ENCODE measurements at places on chromosomes 3 and 15.

GRCh38 chr3:2511356-2511755, 412.7 kb downstream of the CNTN4 start:
- peak; percentile 86 for DNase-seq

DNA sequence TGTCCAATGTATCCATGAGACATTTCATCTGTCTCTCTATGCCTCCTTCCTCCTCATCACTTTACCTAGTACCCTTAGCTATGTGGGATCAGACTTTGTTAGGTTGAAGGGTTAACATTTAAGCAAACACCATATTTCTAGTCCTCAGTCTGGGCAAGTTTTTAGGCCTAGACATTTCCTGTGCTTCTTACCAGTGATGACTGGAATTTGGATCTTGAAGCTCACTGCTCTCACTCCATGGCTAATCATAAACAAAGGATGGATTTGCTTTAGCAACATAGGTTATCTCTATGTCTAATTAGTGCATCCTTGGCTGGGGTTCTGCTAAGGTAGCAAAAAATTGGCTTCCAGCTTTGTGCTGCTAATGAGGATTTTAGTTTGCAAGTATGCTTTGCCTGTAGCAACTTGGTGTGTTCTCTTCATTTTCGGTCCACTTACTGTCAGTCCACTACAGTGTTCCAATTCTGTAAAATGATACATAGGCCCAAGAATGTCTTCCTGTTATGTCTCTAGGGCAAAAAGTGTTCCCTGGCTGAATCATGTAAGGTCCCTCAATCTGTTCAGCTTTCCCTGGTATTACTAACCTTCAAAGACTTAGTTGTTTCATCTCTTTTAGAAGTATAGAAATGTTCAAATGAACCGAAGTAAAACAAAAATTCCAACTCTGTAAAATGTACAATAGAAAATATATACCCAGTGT, 615.4 kb downstream of the CADM2 start:
- DNase-seq, result no peak

- no peak for DNase-seq
Measured at GRCh38 chr3:77524946-77525682, 485.2 kb downstream of the ROBO2 start.

DNA sequence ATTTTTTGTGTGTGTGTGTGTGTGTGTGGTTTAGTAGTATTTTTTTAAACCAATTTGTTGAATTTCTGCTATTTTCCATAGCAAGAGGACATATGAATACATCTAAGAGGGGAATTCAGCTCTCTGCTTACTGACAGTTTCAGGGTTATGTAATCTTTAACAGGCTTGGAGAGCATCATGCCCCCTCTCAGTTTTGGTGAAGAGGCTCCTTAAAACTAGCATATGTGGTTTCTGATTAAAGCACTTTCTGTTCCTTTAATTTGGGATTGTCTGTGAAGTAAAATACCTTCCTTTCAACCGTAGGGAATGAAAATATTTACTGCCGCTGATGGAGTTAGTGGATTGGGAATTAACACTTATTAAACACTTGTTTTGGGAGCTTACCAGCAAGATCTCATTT, 19.4 kb upstream of the NFKBIZ start:
- DNase-seq, result no peak

DNA sequence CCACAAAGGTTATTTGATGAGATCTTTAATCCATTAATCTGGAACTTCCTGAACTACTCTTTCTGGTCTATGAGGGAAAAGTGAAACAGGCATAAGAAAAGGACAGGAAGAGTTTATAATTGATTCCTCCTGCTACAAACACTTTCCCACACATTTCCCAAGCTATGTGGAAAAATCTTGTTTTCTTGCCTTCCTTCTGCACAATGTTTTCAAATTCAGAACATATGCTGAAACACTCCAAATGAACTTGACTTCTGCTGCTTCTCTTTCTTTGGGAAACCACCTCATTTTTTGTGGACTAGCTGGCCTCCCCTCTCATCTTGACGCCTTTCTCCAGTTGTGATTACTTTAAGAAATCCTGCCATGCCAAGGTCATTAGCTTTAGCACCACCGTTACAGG, 100.7 kb upstream of the PTPRG start:
- no peak for DNase-seq

DNA sequence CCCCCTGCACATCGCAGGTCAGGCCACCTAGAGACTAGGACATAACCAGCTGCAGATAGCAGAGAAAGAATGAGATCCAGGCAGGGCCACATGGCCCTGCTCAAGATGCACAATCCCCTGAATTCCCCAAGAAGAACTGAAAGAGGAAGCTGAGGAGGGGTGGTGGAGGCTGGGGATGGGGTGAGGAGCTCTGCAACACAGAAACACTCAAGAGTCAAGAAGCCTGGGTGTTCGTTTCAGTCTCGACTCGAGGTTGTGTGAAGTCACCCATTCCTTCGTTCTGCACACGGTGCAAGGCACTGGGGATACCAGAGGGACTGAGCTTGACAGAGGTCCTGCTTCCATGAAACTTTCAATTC, 62.0 kb downstream of the TLE3 start:
- no peak for DNase-seq

DNA sequence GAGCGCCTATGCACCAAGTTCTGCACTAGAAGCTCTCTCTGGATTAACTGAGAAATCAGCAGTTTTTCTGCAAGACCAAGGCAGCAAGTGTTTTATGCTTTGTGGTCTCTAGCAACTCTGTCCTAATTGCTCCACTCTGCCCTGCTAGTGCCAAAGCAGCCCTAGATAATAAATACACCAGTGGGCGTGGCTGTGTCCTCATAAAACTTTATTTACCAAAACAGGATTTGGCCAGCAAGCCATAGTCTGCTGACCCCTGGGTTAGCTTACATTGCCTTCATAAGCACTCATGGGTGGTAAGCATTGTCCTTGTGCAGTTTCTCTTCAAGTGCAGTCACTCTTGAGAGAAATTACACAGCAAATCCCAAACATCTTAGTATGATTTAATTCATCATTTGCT, 30.7 kb upstream of the SLC24A5 start:
- no peak for DNase-seq

- DNase-seq, result no peak
Measured at GRCh38 chr3:61409638-61410037, 151.7 kb upstream of the PTPRG start.

- DNase-seq, result peak; percentile 97
Measured at GRCh38 chr15:61327019-61327631, 98.0 kb upstream of the RORA start.

DNA sequence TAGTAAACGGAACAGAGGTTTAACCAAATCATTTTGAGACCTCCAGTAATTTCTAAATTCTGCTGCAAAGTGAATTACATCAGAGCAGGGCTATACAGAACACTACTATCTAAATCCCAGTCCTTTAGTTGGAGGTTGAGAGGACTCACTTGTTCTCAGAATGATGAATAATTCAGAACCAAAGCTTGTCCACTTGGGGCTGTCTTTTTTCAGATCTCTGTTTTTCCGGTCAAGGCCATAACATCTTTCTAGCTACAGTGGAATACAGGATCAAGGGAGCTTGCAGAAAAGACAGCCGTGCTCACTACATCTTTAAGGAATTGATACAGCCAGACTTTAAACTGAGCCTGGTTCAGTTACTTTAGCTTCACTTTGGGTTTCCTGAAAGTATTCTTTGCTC, 194.5 kb downstream of the EFHB start:
- DNase-seq, result no peak

- DNase-seq, result no peak
Measured at GRCh38 chr3:162776148-162776547, 1279.5 kb downstream of the OTOL1 start.

GRCh38 chr3:32705232-32705631, 20.2 kb downstream of the CNOT10 start:
- no peak for DNase-seq

GRCh38 chr3:41323467-41324155, 124.3 kb downstream of the CTNNB1 start:
- no peak for DNase-seq

DNA sequence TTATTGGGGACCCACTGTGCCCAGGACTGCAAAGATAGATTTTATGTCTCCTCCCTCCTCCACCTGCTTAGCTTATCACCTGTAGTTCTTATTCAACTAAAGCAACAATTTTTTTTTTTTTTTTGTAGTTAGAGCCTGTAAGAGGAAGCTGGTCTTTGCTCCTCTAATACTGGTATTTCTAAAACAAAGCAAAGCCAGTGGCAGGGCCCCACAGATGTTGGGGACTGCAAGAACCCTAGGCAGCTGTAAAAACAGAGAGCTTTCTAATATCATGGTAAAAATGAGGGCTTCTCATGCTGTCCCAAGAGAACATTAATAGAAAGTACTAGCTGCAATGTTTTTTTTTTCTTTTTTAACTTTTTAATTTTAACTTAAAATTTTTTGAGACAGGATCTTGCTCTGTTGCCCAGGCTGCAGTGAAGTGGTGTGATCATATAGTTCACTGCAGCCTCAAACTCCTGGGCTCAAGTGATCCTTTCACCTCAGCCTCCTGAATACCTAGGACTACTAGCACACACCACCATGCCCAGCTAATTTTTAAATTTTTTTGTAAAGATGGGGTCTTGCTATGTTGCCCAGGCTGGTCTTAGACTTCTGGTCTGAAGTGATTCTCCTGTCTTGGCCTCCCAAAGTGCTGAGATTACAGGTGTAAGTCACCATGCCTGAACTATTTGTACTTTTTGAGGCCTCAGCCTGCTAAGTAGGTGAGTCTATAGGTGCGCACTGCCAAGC, 27.1 kb downstream of the SPATA12 start:
- DNase-seq, result no peak

DNA sequence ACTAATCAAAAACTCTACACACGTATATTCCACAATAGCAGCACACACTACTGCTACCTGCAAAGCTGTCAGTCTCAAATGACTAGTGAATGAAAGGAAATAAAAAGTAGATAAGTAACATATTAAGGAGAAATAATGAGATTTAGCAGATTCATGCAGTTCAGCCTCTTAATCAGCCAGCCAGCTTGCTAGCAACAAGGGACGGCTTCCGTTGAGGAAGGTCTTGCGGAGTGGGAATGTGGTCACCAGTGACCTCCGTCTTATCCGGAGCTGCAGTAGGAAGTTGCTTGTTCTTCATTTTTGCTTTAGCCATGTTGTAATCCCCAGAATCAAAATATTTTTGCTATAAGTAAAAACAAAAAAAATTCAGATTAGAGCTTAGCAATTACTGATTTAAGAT, 17.1 kb downstream of the ARPP19 start:
- DNase-seq, result no peak

GRCh38 chr15:36632226-36632625, 52.8 kb downstream of the CDIN1 start:
- DNase-seq, result no peak

DNA sequence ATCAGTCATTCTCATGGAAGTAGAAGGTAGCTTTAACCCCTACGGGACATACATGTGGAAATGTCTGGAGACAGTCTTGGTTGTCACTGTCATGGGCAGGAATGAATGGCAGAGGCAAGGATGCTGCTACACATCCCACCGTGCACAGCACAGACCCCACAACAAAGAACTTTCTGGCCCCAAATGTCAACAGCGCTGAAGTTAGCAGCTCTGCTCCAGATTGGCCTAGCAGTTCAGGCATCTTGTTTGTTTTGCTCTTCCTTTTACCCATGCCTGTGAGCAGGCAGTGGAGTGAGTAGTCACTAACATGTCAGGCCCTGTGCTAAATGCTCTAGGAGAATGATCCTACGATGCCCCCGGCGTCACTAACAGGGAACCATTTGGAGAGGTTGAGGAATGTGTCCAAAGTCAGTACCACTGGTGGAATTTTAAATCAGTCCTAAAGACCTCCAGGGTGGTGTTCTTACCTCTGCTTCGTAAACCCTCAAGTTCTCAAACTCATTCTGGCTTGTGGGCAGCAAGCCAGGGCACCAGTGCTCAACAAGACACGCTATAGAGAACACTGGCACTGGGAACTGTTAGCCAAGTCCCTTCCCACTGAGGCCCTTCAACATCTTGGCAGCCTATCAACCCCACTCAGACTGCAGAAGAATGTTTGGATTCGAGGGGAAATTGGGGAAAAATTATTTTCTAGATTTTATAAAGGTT, 142.2 kb downstream of the FOXP1 start:
- no peak for DNase-seq

- no peak for DNase-seq
Measured at GRCh38 chr15:80946576-80946975, 43.0 kb downstream of the MESD start.

DNA sequence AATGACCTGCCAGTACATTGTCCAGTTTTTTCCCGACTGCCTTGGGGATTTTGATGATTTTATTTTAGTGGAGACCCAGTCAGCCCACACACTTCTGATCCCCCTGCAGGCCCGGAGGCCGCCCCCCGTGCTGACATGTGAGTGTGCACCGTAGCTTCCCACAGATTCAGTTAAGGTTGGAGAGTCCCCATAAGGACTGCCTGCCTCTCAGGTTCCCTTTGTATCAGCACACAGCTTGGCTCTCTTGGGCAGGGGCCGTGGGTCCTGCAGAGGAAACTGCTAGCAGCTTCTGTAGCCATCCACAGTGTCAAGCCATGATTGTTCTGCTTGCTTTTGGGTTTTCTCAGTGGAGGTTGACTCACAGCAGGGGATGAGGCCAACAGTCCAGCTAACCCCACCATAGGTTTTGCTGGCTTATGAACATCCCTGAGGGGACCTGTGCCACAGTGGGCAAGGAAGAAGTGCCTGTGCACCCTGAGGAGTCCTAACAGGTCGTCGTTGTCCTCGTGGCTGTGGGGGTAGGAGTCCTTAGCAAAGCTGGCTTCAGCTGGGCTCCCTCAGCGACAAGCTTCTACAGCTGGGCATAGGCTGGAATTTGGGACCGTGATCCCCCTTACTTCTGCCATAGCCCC, 46.4 kb downstream of the DLEC1 start:
- no peak for DNase-seq

- no peak for DNase-seq
Measured at GRCh38 chr3:151394611-151395010, 10.1 kb upstream of the P2RY12 start.

DNA sequence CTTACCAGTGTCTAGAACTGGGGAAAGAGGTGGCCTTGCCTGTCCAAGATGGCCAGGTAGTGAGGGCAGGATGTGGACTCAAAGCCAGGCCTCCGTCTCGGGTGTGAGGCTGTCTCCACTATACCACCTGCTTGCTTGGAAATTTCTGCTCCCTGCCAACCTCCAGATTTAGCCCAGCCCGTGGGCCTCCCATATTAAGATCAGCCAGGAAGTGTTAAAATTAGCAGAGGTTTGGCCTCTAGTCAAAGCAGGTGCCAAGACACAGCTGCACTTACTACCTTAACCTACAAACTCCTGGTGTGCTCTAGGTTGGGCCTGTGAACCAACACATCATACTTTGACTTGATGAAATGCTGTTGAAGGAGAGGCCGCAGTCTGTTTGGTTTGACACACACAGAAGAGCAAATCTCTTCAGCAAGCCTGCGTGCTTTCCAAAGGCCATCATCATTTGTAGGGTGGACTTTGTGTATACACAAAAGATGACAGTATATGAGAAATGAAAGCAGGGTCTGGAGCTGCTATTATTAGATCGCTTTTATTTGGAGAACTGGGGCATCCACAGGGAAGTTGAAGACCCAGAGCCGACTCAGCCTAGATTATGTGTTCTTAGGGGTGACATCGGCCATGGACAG, 206.5 kb downstream of the XXYLT1 start:
- no peak for DNase-seq

- no peak for DNase-seq
Measured at GRCh38 chr3:109070211-109070610, 47.7 kb downstream of the MORC1 start.

GRCh38 chr3:181722766-181723425, 11.2 kb downstream of the SOX2 start:
- DNase-seq, result no peak

- no peak for DNase-seq
Measured at GRCh38 chr3:139299261-139300132, 44.3 kb upstream of the MRPS22 start.

- DNase-seq, result no peak
Measured at GRCh38 chr15:63196842-63197241, 7.4 kb downstream of the RAB8B start.

- no peak for DNase-seq
Measured at GRCh38 chr3:4799266-4800256, 179.7 kb upstream of the BHLHE40 start.

Data from NCI-H1092 treated with DMSO at 0.1 percent for 48 hours (cell line).